ENCODE measurements at places on chromosomes 2 and 18.

DNA sequence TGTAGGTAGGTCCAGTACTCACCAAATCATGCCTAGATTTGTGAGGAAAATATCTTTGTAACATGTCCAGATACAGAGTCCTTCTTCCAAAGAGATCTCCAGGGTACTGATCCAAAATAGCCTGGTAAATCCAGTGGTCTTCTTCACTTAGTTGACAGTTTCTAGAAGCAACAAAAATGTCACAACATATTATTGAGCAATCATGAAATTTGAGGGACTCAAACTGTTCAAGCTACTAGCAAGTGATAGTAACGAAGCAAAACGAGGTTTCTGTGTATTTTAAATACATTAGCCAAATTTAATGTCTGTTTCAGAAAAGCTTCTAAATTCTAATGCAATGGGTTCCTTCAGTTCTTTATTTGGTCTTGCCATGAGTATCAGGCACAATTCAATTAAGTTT lies 142.8 kb downstream of the CCDC148 start:
- no peak for DNase-seq

DNA sequence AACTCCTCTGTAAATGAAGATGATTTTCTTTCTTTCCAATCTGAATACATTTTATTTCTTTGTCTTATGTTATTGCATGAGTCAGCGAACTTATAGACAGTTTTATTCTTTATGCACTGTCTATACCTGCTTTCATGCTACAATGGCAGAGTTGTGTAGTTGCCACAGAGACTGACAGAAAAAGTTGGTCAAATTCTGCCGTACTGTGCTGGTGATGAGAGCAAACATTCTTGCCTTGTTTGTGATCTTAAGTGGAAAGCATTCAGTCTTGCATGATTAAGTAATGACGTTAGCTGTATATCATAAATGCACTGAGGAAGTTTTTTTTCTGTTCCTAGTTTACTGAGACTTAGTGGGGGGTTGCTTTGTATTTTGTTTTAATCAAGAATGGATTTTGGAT lies 32.9 kb downstream of the ZC3H15 start:
- DNase-seq = no peak

GRCh38 chr18:46418663-46419260 lies 238.3 kb downstream of the LOXHD1 start:
- peak; percentile 18 for DNase-seq

DNA sequence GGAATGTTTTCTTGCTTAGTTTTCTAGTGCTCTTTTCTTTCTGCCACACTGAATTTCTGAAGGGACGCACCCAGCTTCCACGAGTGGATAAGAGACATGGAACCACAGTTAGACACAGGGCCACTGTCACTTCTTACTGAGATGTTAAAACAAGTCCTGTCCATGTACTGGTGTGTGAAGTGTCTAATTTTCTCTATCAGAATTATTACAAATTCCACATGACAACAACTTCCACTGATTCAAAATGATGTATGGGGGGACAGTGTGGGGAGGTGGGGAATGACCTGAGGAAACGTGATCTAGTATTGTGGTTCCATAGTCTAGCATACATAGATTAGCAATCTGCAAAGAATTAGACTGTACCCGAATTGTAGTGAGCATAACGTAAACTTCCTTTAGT lies 169.6 kb downstream of the TMEM247 start:
- no peak for DNase-seq

DNA sequence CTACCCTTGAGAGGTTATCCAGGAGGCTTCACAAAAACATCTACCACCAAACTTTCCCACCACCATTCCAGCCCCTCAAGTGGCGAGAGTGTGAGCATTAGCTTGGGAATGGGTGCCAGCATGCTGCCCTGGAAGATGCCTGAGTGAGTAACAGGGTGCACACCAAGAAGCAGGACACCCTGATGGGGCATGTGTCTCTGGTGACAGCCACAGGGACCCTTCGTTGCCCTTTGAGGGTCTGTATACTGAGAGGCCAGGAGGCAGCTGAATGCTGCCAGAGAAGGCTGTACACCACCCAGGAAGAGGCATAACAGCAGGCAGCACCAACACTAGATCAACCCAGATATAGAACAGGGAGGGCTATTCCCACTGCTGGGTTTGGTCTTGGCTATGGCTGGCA lies 233.6 kb upstream of the THSD7B start:
- DNase-seq = no peak

DNA sequence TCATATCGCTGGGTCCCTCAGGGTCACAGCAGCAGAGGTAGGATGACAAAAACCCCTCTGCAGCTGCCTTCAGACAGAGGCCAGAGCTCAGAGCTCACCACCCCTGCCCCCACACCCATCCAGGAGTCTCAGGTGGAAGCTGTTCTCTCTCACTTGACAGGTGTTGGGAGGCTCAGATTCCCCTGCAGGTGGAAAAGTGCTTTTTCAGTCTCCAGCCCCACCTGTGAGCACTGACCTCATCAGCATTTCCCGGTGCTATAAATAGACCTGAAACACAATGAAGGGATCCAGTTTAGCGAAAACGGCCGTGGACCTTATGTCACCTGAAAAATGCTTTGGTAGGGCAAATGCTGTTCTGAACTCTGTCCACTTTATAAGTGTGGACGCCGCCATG lies 254.9 kb downstream of the NDUFA10 start:
- no peak for DNase-seq

DNA sequence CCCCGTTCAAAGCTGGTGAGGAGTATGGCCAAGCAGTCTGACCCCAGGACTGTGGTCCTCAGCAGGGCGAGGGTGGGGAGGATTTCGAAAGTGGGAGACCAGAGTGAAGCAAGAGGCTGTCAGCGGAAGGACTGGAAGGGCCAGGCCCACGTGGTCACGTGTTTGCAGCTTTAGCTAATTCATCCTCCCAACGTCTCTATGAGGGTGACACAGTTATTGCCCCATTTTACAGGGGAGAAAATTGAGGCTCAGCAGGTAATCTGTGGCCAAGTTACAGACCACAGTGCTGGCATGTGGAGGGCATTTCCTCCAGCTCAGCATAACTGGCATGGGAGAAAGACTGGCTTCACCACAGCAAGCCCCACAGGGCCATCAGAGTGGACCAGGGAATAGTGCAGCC lies 45.4 kb upstream of the LTBP1 start:
- no peak for DNase-seq

GRCh38 chr2:160479269-160479668 lies 14.3 kb downstream of the RBMS1 start:
- DNase-seq = no peak

- no peak for DNase-seq
These were observed 54.6 kb downstream of the CTDP1 start for GRCh38 chr18:79733986-79734770.

DNA sequence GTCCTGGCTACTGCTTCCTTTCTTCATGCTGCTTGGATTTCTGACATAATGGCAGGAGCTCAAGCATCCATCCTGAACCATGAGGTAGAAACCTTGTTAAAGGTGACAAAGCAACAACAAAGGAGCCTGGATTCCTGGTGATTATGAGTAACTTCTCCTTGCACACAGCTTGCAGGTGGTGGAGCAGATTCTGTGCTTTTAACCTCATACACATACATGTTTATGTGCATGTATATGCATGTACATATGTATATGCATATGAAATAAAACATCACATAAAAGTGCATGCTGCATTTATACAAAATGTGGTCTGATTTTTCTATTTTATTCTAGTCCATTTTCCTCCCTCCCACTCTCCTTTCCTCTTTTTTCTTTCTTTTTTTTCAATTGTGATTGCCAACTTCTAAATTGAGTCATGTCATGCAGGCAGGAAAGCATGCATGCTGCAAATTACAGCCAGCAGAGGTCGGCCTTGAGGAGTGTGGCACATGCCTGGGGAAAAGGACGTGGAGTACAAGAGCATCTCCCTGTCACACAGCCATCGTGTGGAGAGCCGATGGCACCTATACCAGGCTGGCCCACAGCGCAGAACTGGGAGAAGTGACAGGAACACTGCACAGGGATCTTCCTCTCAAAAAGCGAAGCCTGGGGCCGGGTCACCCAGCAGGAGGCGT lies 17.9 kb downstream of the LCT start:
- no peak for DNase-seq

DNA sequence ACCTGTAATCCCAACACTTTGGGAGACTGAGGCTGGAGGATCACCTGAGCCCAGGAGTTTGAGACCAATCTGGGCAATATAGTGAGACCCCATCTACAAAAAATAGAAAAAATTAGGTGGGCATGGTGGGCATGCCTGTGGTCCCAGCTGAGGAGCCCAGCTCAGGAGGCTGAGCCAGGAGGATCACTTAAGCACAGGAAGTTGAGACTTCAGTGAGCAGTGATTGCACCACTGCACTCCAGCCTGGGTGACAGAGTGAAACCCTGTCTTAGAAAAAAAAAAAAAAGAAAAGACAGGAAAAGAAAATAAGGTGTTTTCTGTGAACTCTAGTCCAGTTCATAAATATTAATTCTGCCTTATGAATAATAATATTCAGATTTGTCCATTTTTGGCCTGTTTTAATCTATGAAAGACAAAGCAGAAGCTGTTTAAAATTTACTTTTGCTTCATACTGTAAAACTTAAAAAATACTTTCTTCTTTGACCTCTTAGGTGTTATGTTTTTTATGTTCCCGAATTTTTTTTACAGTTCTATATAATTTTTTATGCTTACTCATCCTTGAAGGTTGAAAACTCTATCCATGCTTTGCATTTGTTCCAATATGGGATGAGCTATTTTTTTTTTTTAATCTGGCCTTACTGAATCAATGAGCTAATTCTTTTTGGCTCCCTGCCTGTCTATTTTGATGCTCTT lies 8.4 kb upstream of the ANXA4 start:
- no peak for DNase-seq

- no peak for DNase-seq
These were observed 27.2 kb downstream of the MAP4K3 start for GRCh38 chr2:39409697-39410389.

GRCh38 chr18:5380586-5380985 lies 85.1 kb upstream of the ZBTB14 start:
- no peak for DNase-seq

GRCh38 chr18:45107425-45107824 lies 426.7 kb downstream of the SETBP1 start:
- no peak for DNase-seq

DNA sequence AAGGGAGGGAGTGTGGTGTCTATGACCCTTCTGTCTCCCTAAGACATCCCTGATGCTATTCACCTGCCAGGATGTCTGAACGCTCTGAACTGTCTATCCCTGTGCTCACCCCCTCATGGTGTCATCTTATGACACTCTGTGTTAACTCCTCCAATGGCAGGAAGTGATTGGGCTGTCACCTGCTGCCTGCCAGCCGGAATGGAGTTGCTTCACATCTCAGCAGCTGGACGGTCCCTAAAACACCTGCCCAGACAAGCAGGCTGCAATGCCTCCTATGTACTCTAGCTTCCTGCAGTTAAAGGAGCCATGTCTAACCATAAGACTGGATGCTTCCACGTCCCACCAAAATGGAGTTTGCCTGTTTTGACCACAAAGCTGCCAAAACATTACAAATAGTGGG lies 99.9 kb downstream of the CPO start:
- DNase-seq = no peak

GRCh38 chr2:182650704-182651103 lies 65.4 kb upstream of the DNAJC10 start:
- no peak for DNase-seq

- DNase-seq = no peak
These were observed 30.5 kb upstream of the SNRNP27 start for GRCh38 chr2:69863298-69863697.

- no peak for DNase-seq
These were observed 15.9 kb downstream of the POLI start for GRCh38 chr18:54284981-54285785.

DNA sequence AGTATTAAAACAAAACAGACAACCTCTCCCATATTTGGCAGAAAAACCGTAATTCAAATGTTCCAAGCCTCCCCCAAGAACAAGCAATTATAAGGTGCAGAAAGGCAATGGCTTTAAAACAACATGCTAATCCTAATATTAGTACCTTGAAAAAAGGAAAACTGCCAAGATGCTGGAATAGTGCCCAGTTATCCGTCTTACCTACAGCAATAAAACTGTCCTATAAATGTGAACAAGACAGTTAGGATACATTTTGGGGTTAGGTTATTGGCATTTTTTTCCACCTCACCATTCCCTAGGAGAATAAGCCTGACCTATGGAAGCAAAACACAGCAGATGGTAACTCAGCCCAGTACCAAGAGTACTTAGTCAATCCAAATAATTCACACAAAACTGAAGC lies 83.2 kb downstream of the TCF4 start:
- DNase-seq = no peak

- DNase-seq = peak; percentile 75
These were observed 796 bp downstream of the SPIRE1 start for GRCh38 chr18:12656938-12657683.

DNA sequence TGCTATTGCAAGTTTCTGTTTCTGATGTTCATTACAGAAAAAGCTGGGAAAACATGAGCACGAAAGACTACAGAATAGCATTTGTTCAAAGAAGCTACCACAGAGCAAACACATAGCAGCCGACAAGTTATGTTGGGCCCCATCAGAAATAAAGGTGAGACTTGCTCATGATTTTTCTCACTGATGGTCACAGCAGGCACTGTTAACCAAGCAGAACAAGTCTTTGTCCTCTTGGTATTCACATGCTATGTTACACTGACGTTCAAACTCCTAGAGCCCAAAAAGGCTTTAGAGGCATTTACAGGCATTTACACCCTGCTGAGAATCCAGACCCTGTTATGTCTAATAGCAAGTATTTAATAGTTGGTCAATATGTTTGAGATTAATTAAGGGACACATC lies 235.0 kb upstream of the HNMT start:
- no peak for DNase-seq

DNA sequence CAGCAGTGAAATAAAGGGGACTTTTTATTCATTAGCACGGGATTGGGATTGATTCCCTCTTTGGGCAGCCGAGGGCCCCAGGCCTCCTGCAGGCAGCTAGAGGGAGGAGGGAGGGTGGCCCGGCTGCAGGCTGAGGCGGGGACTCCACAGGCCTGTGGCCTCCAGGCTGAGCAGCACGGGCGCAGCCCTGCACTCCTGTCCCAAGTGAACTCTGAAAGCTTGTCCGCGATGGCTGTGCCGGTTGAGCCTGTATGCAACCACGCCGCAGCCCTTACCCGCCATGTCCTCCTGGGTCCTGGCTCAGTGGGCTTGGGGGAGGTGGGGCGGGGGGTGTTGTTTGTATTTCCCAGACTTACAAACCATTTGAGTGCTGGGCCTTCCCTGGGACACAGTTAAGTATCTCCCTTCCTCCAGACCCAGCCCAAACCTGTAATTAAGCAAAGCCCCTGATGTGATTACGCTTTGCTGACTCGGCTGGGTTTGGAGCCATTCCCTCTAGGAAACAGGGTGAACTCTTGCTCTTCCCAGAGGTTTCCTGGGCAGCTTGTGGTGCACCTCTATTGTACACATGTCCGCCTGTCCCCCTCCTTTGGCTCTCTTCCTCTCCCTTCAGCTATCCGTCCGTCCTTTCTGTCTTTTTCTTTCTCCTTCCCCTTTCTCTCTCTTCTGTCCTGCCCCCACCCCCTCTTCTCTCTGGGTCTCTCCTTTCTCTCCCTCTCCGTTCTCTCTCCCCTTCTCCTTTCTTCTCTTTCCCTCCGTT lies 5.3 kb downstream of the GLI2 start:
- peak; percentile 71 for DNase-seq
